Right cardiac atrium (tissue), 5 donors: ENCODE measurements at places on chromosomes 5 and 9. TPM values are rescaled to one million over a fixed set of nuclear protein-coding genes. Genes with fewer than 3 reads are reported as not detected.

SNX2 gene
- 27.8 TPM for polyA plus RNA-seq

LCN15 gene
- polyA plus RNA-seq, result 2.1 TPM

ADGRD2 gene
- 0.05 TPM for polyA plus RNA-seq

C1QTNF2 gene
- polyA plus RNA-seq, result 2.1 TPM

SHISAL2B gene
- not detected for polyA plus RNA-seq

GRXCR2 gene
- 1.1 TPM for polyA plus RNA-seq
